ENCODE measurements at places on chromosomes 6 and 20.
A peak's percentile ranks its signal among the peaks of the same experiment; 100 is the strongest.

- DNase-seq, result peak; percentile 3
Measured at GRCh38 chr20:45467861-45468260, 1.7 kb upstream of the WFDC2 start.

- DNase-seq, result no peak
Measured at GRCh38 chr6:53926505-53926904, 131.7 kb downstream of the LRRC1 start.

GRCh38 chr6:119182875-119183274, 104.4 kb upstream of the FAM184A start:
- no peak for DNase-seq

DNA sequence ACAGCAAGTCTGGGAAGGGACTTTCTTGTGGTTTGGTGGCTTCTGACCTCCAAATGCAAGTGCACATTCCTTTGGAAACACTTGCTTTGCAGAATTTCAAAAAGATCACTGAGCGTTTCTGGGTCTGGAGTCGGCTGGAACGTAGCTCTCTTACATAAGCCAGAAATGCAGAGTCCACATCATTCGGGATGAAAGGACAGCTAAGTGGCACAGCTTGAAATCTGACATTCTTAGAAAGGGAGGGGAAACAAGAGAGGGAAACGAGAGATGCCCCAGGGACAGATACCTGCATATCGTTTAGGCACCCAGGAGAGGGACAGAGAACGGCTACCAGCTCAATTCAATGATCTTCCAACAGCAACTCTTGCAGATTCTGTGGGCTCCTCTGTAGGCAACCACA, 118.7 kb downstream of the NFATC2 start:
- no peak for DNase-seq

DNA sequence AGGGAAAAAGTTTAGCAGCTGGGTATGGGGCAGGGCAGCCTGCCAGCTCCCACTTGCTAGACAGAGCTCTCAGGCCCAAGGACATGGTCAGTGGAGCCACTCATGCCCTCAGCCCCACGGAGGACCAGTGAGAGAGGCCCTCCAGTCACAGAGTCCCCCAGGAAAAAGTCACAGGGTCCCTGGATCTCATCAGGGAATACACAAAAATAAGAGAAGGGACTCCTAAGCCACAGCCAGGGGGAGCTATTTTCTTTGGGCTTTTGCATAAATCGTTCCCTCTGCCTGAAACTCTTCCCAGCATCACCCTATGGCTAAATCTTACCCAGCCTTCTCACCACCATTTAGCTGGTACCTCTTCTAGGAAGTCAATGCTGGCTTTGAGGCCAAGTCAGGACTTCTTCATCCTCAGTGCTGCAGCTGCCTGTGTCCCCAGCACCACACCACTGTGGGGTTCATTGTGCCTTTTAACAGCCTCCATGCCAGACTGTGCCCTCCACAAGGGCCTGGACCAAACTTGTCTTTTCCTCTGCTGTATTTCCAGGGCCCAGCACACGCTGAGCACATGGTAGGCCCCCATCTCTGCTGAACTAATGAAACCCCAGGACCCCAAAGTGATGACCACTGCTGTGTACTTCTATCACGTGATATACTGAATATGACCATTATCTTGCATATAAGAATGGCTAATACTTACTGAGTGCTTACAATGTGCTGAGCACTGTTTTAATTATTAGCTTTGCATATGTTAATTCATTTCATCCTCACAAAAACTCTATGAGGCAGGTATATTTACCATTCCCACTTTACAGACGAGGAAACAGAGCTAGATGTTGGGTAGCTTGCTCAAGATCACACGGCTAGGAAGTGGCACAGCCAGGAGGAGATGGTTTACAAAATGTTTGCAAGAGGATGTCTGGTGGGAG, 2.0 kb downstream of the ZNF335 start:
- DNase-seq, result peak; percentile 27
